ENCODE measurements at places on chromosomes 5 and 9. TPM values are rescaled to one million over a fixed set of nuclear protein-coding genes. Genes with fewer than 3 reads are reported as not detected.

Gene PCDHGA3
- 0.57 TPM for total RNA-seq

DNA sequence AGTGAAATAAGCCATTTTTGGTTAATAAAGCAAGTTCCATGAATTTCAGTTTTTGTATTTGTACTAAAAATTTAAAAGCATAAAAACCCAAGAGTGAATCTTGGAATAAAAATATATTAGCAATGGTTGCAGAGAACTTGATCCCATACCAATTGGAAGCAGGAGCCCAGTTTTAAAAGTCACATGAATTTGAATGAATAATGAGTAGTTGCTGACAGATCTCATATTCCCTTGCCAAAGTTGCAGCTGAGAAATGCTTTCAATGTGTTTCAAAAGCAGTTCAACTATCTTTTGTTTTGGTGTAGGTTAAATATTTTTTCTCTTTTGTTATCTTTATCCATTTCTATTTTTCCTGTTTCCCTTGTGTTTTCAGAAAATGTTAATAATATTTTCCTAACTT, 818.6 kb downstream of the CDH18 start:
- DNase-seq = no peak

DNA sequence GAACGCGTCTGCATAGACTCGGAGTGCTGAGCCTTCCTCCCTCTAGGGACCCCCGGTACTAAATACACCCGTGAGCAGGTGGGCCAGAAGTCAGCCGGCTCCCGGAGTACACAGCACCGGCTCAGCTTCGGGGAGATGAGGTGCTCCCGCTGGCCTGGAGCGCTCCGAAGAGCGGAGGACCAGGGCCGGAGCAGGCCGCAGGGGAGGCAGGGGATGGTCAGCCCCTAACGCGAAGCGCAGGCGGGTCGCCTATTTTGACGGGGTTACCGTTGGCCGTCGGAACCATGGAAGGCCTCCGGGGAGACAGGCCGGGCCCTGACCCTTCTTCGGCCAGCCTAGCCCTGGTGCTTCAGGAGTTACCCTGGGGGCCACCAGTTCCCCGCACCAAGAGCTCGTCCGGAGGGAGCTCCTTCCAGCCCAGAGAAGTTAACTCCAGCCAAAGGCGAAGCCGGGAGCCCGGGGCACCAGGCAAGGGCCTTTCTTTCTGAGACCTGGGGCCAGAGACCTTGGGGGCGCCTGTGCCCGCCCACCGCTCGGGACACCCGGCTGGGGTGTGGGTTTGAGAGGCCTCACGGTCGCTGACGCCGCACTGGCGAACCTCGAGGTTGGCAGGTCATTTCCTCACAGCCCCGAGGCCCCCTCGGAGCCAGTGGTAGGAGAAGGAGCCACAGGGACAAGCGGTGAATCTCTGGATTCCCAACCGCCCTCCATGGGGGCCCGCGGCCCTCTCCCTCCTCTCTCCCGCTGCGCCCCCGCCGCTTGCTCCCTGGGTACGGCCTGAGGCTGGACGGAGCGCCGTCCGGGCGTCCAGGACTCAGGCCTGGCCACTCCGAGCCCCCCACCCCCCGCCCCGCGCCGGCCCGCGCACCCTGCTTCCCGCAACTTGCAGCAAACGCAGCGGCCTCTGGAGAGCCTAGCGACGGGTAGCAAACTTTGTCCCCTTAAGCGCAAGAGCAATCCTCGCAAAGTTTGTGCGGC, 3.4 kb upstream of the IRX4 start:
- no peak for DNase-seq

GRCh38 chr5:67364381-67364970, 167.9 kb upstream of the CD180 start:
- no peak for DNase-seq

- DNase-seq = no peak
Measured at GRCh38 chr9:11872471-11872870, 820.7 kb upstream of the TYRP1 start.
